ENCODE measurements at places on chromosomes 3 and 15. TPM values are rescaled to one million over a fixed set of nuclear protein-coding genes. Genes with fewer than 3 reads are reported as not detected.

The SYNPR gene
- total RNA-seq = not detected

DNA sequence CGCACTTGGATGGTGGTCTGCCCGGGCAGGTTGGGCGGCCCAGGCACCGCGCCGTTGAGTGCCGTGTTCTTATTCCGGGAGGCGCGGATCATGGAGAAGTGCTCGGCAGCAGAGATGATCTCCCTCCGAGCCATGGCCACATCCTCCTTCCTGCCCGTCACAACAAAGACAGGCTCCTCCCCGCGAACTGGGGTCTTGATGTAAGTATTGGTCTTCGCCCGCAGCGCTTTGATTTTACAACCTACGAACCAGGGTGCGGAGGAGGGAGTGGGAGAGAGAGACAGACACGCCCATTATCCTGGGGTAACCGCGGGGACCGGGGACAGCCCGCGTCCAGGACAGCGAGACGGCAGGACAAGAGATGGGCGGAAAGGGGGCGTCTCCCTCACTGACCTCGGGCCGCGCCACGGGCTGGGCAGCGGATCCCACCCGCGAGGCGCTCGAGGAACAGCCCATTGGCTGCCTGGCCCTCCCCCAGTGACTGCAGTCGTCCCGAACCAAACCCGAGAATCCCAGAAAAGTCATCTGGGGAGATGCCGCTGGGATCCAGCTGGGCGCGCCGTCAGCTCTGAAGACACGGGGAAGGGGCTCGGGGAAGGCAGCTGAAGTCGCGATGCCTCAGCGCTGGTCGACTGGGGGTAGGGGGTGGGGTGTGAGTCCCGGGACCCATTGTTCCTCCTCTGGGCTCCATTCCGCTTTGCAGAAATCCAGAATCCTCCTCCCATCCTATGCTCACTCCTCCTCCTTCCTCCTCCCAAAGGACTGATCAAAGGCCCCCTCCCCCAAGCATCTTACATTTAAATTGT is 1.2 kb downstream of the MEX3B start:
- peak; percentile 24 for DNase-seq

GRCh38 chr3:86988235-86988634 is 2.7 kb downstream of the VGLL3 start:
- DNase-seq = no peak

The CFAP100 gene
- total RNA-seq = not detected

DNA sequence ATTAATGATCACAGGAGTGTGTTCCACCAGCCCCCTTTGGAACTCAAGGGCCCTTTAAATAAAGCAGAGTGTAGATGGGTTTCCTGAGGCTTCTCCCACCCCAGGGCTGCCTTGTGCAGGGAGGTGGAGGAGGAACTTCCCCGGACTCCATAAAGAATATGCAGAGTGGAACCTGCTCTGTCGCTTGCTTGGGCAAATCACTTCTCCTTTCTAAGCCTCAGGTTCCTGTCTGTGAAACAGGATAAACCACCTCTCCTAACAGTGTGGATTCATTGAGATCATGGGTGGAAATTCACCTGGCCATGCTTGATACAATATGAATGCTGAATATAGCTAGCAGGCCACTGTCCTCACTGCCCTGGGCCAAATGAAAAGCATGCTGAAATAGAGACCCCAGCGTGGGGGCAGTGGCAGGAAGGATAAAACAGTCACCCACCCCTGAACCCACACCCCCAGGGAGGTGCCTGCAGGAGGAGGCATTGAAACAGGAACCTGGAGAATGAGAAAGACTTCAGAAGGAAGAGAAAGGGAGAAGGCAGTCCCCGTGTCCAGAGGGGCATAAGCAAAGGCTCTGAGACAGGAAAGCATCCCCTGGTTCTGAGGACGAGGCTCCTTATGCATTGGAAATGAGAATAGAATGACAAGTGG is 41.1 kb upstream of the CHRNB4 start:
- DNase-seq = no peak

GRCh38 chr3:137766041-137766875 is 2.1 kb downstream of the SOX14 start:
- DNase-seq = no peak

- no peak for DNase-seq
These were observed 767.7 kb downstream of the TUSC7 start for GRCh38 chr3:117477214-117477755.
